Suprapubic skin (tissue), 4 donors: ENCODE measurements at places on chromosomes 11 and 22.

DNA sequence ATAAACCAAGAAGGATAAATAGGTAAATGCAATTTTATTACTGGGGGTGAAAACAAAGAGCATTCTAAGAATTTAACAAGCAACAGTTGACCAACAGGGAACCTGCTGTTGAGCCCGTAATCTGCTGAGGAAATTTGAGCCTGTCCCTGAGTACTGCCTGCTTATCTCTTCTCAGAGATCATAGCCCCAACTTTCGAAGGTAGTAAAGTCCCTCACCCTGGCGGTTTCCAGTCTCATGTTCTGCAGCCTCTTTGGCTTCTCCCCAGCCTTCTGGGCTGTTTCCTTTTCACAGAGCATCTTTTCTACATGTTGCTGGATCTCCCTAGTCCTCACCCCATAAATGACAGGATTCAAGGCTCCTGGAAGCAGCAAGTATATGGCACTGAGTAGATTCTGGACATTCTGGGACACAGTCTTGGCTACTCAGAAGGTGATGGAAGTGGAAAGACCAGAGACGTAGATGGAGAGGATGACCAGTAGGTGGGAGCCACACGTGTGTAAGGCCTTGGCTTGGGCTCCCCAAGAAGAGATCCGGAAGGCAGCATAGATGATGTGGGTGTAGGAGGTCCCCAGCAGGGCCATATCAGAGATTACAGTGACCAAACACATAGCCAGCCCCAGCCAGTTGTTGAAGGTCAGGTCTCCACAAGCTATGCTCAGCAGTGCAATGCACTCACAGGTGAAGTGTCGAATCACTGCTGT lies 51.6 kb downstream of the RRM1 start:
- DNase-seq = no peak

- no peak for DNase-seq
These were observed 324.5 kb downstream of the LRRC4C start for GRCh38 chr11:41134971-41135370.

GRCh38 chr11:111378185-111378860 lies 752 bp downstream of the POU2AF1 start:
- no peak for DNase-seq

DNA sequence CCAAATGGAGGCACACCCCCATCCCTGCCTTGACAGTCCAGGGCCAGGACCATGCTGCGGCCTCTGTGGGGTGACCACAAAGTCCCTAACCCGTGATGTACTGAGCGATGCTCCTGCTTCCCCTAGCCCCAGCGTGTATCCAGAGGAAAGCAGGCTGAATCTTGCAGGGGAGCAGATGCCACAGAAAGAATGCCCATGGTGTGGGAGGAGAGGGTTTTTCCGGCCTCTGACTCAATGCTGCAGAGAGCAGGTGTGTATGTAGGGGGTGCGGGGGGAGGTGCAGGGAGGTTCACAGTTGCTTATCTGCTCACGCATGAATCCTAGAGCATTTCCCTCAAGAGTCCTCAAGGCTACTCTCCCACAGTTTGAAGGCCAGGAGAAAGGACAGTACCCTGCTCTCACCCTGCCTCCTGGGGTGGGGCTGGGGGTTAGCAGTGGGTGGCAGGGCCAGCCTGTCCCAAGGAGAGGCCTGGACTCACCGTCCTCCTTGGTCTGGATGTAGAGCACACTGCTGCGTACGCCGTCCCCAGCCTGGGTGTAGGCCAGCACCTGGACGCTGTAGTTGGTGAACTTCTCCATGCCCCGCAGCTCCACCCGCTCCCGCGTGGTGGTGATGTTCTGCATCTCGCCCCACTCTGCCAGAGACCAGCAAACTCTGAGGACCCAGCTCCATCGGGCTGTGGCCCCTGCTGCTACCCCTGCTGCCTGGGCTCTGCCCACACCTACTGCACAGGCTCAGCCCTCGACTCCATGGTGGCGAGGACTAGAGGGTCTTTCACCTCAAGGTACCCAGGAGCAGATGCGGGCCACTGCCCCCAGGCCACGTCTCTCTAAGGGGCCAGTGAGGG lies 130.8 kb downstream of the CEP164 start:
- DNase-seq = peak; percentile 65

- DNase-seq = no peak
These were observed 562.5 kb downstream of the MN1 start for GRCh38 chr22:27238935-27239510.
